ENCODE measurements at places on chromosomes 2 and 18.

DNA sequence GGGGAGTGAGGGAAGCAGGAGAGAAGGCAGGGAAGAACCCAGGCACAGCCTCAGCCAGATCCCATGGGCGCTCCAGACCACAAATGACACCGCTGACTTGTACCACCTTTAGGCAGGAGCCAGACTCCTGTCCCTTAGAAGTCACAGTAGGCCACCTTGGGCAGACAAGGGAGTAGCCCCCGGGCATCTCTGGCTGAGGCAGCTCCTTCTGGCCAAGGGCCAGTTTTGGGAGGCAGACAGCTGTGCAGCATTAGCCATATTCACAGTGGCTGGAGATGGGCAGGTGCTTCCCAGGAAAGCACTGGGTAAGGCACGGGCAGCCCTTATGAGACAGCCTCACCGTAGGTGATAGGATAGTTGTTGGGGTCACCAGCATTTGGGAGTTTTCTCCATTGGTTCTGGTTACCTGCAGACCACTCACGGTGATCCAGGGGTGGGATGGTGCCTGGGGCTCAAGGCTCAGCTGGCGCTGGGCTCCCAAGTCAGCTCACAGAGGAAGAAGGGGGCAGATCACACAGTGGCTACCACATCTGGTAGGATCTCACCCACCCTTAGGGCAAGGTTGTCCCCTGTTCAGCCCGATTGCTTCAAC, 2.1 kb downstream of the ASTL start:
- DNase-seq = no peak

DNA sequence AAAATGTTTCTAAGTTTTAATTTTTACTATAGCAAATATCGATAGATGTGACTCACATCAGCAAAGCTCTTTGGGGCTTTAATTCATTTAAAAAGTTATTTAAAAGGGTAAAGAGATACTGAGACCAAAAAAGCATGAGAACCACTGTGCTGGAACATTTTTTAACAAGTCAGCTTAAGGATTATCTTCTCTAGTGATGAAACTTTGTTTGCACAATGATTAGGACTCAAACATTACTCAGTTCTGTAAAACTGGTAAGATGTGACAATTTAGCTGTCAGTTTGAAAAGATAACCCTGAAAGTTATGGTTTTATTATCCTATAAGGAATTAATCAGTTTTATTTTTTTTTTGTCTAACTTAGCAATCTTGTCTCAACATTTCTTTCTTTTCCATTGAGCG, 301.4 kb downstream of the TSN start:
- DNase-seq = no peak

DNA sequence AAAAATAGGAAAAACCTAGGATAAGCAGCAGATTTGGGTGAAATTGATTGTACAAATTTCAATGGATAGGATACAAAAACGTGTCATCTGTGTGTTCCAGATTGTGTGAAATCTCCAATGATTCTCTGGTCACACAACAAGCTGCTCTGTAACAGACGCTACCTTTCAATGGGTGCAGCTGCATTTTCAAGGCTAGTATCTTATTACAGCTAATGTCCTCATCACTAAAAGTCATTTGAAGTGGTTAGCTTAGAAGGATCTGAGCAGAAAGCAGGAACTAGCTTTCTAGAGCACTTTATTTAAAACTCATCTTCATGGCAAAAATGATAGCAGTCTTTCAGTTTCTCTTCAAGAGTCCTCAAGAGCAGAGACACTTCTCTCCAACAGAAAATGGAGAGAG, 364.6 kb downstream of the LRP1B start:
- no peak for DNase-seq

DNA sequence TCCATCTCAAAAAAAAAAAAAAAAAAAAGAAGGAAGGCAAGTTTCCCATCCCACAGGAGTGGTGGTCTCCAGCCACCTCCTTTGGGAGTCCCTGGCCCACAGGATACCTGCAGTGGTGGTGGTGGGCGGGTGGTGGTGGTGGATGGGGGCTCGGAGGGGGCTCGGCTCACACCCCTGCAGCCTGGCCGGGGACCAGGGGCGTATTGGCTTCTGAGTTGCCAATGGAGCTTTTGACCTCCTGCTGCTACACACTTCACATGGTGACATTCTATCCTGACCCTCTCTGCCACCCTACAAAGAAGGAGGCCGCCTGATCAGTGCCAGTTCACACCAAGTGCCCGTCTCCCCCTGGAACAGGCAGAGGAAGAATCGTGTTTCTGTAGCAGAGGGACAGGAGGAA, 119.6 kb downstream of the NFATC1 start:
- no peak for DNase-seq

DNA sequence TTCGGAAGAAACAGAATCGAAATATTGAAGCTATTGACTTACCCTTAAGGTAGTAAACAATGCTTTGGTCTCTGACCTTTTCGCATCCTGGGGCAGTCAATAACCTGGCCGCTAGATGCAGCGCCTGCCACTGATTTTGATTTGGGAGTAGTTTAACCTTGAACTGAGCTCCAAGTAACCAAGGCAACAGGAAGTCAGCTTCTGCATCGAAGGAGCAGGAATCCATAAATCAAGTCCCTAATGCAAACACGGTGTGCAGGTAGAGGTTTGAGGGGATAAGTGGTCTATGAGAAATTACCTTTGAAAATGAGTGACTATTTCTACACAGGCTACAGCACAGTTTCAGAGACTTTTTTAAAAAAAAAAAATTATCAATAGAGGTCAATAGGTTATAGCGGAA, 353.5 kb downstream of the SETBP1 start:
- no peak for DNase-seq

- DNase-seq = no peak
Measured at GRCh38 chr18:31576670-31577069, 15.0 kb upstream of the TTR start.

GRCh38 chr2:109611467-109612095, 2.2 kb downstream of the SEPTIN10 start:
- DNase-seq = no peak

- no peak for DNase-seq
Measured at GRCh38 chr2:59084326-59084725, 843.2 kb upstream of the FANCL start.

GRCh38 chr2:47223980-47224379, 68.9 kb upstream of the STPG4 start:
- DNase-seq = no peak

DNA sequence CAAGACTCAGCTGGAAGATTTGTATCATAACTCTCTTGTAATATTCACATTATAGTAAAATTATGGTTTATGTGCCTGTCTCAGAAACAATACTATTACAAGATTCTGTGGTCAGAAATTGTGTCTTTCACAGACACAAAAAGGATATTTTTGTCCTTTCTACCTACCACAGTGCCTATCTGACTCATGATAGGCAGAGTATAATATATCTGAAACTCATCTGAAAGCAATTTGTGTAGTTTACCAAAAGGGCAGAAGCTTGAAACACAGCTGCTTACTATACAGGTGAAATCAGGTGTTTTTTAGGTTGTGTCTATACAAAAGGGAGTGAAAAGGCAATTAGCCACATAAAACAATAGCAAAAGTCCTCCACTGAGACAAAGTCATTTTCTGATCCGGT, 10.9 kb downstream of the TMEM200C start:
- no peak for DNase-seq

DNA sequence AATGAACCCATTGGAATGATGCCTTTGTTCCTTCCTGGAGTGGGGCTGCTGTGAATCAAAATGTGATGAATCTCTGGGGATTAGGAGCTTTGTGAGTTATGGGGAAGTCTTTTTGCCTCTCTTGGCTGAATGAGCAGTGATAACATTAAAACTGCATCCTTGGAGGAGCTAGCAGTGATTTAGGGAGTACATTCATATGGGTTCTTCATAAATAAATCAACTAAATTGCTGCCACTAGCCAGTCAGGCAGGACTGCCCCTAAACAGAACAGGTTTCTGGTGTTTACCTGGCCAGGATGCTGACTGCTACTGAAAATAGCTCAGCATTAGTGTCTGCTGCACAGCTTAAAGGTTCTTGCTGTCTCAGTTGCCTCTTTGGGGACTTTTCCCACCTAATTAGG, 244.5 kb upstream of the MEX3C start:
- no peak for DNase-seq

- DNase-seq = no peak
Measured at GRCh38 chr2:33250417-33251029, 225.9 kb upstream of the RASGRP3 start.

GRCh38 chr2:161085149-161085548, 75.1 kb upstream of the TANK start:
- DNase-seq = no peak

- peak; percentile 84 for DNase-seq
Measured at GRCh38 chr2:72770879-72771461, 54.9 kb downstream of the EXOC6B start.

- DNase-seq = no peak
Measured at GRCh38 chr18:47585914-47586313, 334.5 kb upstream of the SKOR2 start.

GRCh38 chr2:228793116-228793515, 478.0 kb downstream of the PID1 start:
- DNase-seq = no peak

DNA sequence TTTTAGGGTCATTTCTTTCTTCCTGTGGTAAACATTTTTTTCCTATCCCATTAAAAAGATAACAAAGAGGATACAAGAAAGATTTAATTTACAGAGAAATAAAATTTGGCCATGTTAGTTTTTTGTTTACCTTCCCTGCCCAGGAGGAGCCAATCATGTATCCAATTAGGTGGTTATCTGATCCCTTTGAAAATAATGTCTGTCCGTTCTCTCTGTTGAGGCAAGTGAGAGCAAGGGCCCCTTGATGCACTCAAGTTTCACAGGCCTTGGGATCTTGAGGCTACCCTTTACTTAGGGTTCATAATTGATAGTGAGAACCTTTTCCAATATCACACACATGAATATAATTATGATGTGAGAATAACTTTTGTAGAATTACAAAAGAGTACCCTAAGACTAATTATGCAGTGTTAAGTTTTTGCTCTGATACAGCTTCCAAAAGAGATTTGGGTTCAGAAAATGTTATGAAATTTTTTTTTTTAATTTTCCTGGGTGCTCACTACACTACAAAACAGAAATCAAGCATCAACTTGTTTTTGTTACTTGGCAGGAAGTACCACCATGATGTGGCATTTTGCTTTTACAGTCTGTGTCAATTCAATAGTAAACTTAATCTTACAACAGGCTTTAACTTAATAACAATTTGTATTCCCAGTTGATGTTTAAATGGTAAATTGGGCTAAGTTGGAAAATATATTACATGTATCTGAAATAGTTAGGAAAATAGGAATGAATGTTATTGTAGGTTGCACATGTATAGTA, 42.0 kb downstream of the AFTPH start:
- DNase-seq = no peak
